Stimulated activated CD4-positive, alpha-beta T cell treated with anti-CD3 and anti-CD28 coated beads, Interleukin-12 subunit alpha, Interleukin-12 subunit beta, amount 100 ng/mL, for 48 hours (primary cell): ENCODE measurements at places on chromosomes 3 and 15.

- no peak for DNase-seq
These were observed 46.8 kb downstream of the CMTM6 start for GRCh38 chr3:32455609-32456428.

- DNase-seq, result no peak
These were observed 1.3 kb upstream of the TNIK start for GRCh38 chr3:171461525-171461917.

DNA sequence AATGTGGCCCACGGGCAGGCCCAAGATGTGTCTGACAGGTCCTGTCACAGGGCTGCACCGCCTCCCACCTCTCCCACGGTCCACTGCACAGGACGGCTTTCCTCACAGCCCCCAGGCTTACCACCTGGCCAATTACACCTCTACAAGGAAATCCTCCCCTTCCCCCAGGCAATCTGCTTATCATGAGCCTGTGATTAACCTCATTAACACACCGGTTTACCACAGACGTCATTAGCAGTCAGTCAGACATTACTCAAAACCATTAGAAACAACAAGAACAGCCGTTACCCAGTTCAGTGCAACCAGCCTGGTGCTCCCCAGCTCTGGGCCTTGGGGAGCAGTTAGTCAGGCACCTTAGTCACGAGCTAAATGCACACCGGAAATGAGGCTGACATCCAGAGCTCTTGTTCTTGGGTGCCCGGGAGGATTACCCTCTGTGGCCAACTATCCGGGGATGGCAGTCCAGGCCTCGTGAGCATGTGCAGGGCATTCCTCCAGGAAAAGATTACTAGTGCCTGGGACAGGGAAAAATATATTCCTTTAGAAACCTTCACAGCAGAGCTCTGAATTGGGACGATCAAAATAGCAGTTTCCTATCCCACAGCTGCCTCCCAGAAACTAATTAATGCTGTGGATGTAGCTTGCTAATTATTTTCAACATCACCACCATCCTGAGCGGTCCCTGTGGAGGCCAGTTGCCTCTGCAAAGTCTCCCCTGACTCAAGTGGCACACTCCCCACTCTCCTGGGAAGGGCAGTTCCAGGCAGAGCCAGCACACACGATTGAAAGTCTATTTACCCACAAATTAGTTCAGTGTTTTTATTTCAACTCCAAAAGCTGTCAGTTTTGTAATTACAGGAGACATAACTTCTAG lies 117.4 kb upstream of the ZBED2 start:
- DNase-seq, result no peak

DNA sequence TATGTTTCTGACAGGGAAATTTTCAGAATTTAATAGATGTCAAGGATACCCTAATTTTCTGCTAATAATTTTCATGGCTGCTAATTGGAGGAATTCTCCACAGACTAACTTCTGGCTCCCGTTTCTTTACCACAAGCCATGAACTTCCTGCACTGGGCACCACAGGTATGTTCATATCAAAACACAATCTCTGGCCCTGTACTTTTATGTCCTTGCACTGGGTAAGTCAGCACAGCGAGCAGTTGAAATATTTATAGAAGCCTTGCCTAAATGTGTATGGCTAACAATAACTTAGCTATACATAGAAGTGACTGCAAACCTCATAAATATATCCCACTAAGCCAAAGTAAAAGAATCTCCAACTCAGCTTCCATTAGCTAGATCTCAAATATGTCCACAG lies 246.9 kb downstream of the ZIC1 start:
- no peak for DNase-seq

GRCh38 chr3:151146071-151146730 lies 56.8 kb downstream of the GPR171 start:
- peak; percentile 20 for DNase-seq

DNA sequence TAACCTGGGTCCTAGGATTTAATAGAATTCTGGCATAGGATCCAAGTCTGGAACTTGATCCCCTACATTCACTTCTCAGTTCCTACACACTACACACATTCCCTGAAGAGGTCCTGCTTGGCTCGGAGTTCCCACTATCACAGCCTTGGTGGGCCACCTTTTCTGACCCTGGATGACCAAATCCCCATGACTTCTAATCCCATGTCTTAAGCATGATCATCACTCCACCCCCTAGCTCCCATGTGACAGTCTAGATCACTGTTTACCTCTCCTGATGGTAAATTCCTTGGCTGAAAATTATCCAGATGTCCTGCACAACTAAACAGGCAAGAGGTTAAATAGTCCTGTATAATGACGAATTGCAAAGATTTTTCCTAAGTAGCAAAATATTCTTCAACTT lies 40.3 kb downstream of the DUT start:
- DNase-seq, result no peak

DNA sequence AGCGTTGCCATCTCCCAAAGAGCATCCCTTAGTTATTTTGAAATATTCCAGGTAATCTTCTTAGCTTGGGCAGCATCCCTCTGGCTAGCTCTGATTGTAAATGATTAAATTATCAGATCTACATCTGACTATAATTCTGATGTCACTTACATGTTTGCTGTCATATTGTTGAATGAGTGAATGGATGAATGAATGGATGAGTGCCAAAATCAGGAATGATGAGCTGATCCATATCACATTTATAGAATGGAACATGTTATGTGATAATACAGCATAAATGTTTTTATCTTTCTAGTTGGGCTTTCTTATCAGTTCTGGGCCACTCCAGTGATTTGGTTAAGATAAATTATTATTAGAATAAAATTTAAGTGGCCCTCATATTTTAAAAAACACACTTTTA lies 14.0 kb downstream of the FAN1 start:
- no peak for DNase-seq
